ENCODE measurements at places on chromosomes 4 and X.

DNA sequence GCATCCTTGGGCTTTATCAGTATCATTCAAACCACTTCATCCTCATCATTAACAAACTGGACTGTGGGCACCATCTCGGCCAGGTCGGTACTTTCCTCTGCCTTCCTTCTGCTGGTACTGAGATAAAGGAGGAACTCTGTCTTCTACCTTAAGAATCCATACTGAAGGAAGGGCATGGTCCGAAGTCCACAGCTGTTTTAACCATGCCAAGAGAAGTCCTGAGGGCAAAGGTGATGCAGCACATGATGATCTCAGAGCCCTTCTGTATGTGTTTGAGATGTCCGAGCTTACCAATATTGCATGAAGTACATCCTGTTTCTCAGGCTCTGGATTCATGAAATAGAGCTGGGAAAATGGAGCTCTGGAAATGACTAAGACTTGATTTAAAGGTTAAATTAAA is 125.5 kb upstream of the STS start:
- H3K27me3 ChIP-seq = no peaks in the 10 kb centered on the region
- DNase-seq = no peak
- H3K4me1 ChIP-seq = no peaks in the 10 kb centered on the region
- no peaks in the 10 kb centered on the region for H3K36me3 ChIP-seq
- no peak overlapping the region for H3K4me3 ChIP-seq
- H3K27ac ChIP-seq = no peak overlapping the region

- no peaks in the 10 kb centered on the region for H3K36me3 ChIP-seq
- no peaks in the 10 kb centered on the region for H3K27me3 ChIP-seq
- H3K4me1 ChIP-seq = no peaks in the 10 kb centered on the region
- no peak overlapping the region for H3K4me3 ChIP-seq
- no peak for DNase-seq
Observed at GRCh38 chr4:80529026-80529425, 193.5 kb downstream of the CFAP299 start.

DNA sequence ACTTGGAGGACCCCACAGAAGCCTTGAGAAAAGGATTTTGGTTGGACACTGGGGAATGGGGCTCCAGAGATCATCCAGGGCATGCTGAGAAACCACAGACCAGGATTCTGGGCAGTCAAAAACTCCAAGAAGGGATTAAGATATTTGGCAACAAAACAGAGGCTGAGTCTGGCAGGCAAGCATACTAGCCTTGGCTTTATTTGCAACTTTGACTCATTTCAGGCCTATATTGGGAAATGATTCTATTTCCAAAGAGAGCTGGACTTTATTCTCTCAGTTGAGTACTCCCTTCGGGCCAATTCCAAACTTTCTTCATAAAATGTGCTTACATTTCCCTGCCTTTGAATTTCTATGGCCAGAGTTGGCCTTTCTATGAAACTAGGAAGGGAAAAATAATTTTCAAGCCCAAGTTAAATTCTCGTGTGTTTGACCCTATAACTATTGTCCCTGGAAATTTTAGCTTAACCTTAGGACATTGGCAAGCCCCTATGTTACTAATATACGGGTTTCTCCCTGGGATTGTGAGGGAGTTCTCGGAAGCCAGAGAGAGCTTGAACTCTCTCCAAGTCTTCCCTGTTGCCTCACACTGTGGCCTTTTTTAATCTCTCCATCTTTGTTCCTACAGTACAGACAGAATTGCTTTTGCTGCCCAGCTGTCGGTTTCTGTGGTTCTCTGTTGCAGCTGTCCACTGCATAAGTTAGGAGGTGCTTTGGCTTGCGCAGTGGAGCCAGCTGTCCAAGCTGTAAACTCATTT is 112.6 kb upstream of the FAM9A start:
- no peak for DNase-seq
- H3K4me3 ChIP-seq = no peak overlapping the region

DNA sequence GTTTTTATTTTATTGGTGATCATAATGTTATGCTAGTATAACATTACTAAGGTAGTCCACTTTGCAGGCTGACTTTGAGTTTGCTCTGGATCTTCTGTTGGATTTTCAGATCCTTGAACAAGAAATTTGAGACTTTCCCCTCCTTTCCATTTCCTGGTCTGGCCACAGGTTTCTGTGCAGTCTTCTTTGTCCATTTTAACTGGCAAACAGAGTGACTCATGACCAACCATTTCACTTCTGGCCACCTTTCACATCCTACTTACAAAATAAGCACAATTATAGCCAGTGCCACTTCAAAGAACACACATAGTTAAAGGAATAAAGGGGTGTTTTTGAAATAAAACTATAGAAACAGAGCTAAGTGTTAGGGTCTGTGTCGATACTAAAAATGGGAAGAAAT is 8.4 kb downstream of the ANK2 start:
- H3K36me3 ChIP-seq = no peaks in the 10 kb centered on the region
- H3K27ac ChIP-seq = no peak overlapping the region
- DNase-seq = no peak
- no peaks in the 10 kb centered on the region for H3K27me3 ChIP-seq

- H3K27me3 ChIP-seq = no peaks in the 10 kb centered on the region
- no peaks in the 10 kb centered on the region for H3K36me3 ChIP-seq
- no peak overlapping the region for H3K27ac ChIP-seq
- no peak for DNase-seq
Observed at GRCh38 chrX:37745354-37745753, 34.5 kb upstream of the CYBB start.

- H3K4me3 ChIP-seq = no peak overlapping the region
- no peaks in the 10 kb centered on the region for H3K36me3 ChIP-seq
- H3K27me3 ChIP-seq = no peaks in the 10 kb centered on the region
- H3K27ac ChIP-seq = no peak overlapping the region
- H3K4me1 ChIP-seq = no peaks in the 10 kb centered on the region
Observed at GRCh38 chrX:143455046-143455445, 62.2 kb downstream of the SPANXN3 start.

DNA sequence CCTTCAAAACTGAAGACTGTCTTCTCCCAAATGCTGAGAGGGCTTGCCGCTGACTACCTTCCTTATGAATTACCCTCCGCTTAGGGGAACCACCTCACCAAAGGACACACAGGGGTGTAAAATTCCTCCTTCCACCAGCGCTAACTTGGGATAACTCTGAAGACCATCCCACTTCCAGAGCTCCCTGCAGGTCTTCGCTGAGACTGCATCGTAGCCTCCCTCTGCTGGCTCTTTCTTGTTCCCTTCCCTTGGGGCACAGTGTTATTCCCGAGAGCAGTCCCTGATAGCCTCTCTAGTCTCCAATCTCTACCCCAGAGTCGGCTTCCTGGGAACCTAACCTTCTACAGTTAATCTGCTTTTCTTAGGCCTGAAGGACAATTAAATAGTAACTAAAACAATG is 725.5 kb upstream of the ATOH1 start:
- no peaks in the 10 kb centered on the region for H3K27me3 ChIP-seq
- H3K36me3 ChIP-seq = no peaks in the 10 kb centered on the region
- H3K4me1 ChIP-seq = no peaks in the 10 kb centered on the region

DNA sequence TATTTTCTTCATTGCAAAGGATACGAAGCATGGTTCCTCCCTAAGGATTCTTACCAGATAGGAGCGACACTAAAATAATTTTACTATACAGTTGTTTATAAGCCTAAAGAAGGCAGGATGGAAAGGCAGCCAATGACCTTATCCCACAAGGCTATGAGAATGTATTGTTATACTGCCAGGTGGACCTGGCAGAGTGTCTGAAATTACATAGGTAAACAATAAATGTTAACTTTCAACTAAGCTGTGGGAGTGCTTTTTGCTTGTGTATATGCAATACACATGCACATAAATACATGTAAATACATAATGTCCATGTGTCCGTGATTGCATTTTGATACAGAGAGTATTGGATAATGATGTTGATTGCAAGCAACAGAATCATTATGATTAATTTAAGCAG is 850.6 kb downstream of the CENPC start:
- no peak for DNase-seq
- no peaks in the 10 kb centered on the region for H3K27me3 ChIP-seq
- no peaks in the 10 kb centered on the region for H3K36me3 ChIP-seq
- no peak overlapping the region for H3K4me3 ChIP-seq
- no peak overlapping the region for H3K27ac ChIP-seq

DNA sequence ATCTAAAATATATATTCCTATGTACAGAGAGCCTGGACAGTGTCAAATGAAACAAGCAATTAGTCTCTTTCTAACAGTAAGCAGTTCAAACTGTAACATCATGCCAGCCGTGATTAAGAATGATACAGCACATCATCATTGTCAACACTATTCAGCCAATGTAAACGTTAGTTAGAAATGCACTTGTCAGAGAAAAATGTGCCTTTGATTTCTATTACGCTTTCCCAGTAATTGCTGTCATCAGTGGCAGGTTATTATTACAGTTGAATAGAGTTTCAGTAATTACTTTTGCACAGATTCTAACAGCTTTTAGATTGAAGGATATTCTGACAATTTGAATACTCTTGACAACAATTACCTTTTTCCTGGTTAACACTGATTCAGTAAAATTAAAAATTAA is 1007.1 kb downstream of the SH3BGRL start:
- H3K27me3 ChIP-seq = no peaks in the 10 kb centered on the region
- H3K36me3 ChIP-seq = no peaks in the 10 kb centered on the region
- H3K27ac ChIP-seq = no peak overlapping the region

DNA sequence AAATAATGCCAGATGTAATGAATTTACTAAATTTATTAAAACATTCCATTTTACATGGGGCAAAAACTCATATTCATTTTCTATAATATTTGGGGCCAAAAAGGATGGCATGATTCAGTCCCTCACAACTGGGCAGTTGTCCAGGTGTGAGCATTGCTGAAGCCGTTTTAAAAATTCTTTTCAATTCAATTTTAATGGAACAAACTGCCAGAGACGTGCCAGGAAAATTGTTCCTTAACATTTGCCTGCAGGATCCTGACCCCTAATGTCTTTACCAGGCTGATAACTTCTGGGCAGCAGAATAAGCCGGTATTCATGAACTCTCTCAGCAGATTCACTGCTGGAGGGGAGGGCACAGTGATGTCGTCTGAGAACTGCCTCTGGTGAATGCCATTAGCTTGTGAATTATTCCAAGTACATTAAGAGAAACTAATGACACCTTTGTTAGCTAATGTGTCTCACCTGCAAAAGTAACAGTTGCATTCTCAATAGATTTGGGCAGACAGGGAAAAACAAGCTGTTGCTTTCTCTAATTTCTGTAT is 1445.1 kb upstream of the TENM3 start:
- no peak overlapping the region for H3K4me3 ChIP-seq
- H3K4me1 ChIP-seq = no peaks in the 10 kb centered on the region
- no peaks in the 10 kb centered on the region for H3K36me3 ChIP-seq

DNA sequence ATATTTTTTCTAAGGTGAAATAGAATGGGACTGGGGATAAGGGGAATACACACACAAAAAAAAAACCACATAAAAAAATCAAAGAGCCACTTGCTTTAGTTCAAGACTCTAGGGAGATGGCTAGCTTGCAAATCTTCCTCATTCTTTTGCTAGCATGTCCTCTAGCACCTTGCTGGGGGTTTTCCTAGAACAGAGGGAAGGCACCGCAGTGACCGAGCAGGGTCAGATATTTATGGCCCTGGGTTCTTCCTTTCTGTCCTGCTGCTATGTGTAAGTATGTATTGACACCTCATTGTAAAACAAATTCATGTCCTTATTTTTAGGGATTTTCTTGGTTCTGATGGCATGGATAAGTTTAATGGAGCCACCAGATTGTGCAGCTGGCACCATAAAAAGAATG is 81.2 kb downstream of the SHISA3 start:
- H3K4me3 ChIP-seq = no peak overlapping the region
- no peaks in the 10 kb centered on the region for H3K36me3 ChIP-seq
- H3K27me3 ChIP-seq = no peaks in the 10 kb centered on the region
- no peak overlapping the region for H3K27ac ChIP-seq
- H3K4me1 ChIP-seq = no peaks in the 10 kb centered on the region
- no peak for DNase-seq

DNA sequence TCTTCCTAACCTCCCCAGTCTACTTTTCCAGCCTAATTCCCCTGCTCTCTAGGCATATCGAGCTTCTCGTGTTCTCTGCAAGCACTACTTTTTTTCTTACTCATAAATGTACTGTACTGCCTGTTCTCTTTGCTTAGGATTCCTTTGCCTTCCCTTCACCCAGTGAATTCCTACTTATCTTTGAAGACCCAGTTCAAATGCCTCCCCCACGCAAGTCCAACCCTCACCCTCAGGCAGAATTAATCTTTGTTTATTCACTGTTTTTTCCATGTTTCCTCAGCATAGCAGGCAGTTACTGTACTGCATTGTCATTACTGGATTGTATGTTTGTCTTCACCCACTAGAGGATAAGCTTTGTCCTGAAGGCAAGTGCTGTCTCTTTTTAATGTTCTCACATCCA is 287.7 kb downstream of the BMPR1B start:
- H3K4me1 ChIP-seq = peaks cover 4% of the 10 kb centered on the region
- H3K27me3 ChIP-seq = no peaks in the 10 kb centered on the region
- H3K4me3 ChIP-seq = no peak overlapping the region

GRCh38 chrX:9807355-9808182 is 21.3 kb downstream of the SHROOM2 start:
- no peaks in the 10 kb centered on the region for H3K36me3 ChIP-seq
- no peaks in the 10 kb centered on the region for H3K27me3 ChIP-seq
- DNase-seq = no peak
- no peak overlapping the region for H3K4me3 ChIP-seq

DNA sequence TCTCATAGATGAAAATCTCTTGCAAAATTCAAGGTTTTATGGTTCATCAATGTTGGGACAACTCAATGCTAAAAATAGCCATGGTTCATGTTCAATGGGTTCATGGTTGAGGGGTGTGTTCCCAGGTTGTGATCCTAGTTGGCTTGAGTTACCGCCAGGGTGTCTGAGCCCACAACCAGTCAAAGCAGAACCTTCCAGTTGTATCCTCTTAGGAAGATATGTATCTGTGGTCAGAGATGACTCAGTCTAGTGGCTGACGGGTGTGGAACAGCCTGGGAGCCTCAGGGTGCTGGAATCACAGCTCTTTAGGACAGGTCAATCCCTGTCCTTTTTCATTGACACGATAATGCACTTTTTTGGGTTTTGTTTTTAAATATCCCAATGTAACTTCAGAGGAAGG is 192.3 kb upstream of the NR3C2 start:
- DNase-seq = no peak
- no peaks in the 10 kb centered on the region for H3K4me1 ChIP-seq
- H3K27ac ChIP-seq = no peak overlapping the region
- no peaks in the 10 kb centered on the region for H3K27me3 ChIP-seq
- H3K4me3 ChIP-seq = no peak overlapping the region

- H3K36me3 ChIP-seq = no peaks in the 10 kb centered on the region
- peaks cover 23% of the 10 kb centered on the region for H3K4me1 ChIP-seq
- no peak for DNase-seq
- no peaks in the 10 kb centered on the region for H3K27me3 ChIP-seq
Observed at GRCh38 chrX:46168254-46168653, 377.0 kb downstream of the ZNF674 start.

GRCh38 chr4:109571494-109571893 is 11.4 kb downstream of the MCUB start:
- no peak overlapping the region for H3K27ac ChIP-seq
- no peaks in the 10 kb centered on the region for H3K36me3 ChIP-seq
- H3K4me1 ChIP-seq = no peaks in the 10 kb centered on the region
- no peaks in the 10 kb centered on the region for H3K27me3 ChIP-seq

- no peaks in the 10 kb centered on the region for H3K36me3 ChIP-seq
- H3K27me3 ChIP-seq = no peaks in the 10 kb centered on the region
- no peak overlapping the region for H3K4me3 ChIP-seq
- H3K4me1 ChIP-seq = no peaks in the 10 kb centered on the region
- no peak overlapping the region for H3K27ac ChIP-seq
Observed at GRCh38 chrX:71619193-71619592, 882 bp upstream of the CXCR3 start.

- H3K4me3 ChIP-seq = no peak overlapping the region
- H3K27me3 ChIP-seq = no peaks in the 10 kb centered on the region
- peaks cover 14% of the 10 kb centered on the region for H3K36me3 ChIP-seq
Observed at GRCh38 chr4:142088906-142089305, 452.5 kb downstream of the IL15 start.

All from RWPE2 (cell line).